T47D (cell line): ENCODE measurements at places on chromosomes 5 and 9.

DNA sequence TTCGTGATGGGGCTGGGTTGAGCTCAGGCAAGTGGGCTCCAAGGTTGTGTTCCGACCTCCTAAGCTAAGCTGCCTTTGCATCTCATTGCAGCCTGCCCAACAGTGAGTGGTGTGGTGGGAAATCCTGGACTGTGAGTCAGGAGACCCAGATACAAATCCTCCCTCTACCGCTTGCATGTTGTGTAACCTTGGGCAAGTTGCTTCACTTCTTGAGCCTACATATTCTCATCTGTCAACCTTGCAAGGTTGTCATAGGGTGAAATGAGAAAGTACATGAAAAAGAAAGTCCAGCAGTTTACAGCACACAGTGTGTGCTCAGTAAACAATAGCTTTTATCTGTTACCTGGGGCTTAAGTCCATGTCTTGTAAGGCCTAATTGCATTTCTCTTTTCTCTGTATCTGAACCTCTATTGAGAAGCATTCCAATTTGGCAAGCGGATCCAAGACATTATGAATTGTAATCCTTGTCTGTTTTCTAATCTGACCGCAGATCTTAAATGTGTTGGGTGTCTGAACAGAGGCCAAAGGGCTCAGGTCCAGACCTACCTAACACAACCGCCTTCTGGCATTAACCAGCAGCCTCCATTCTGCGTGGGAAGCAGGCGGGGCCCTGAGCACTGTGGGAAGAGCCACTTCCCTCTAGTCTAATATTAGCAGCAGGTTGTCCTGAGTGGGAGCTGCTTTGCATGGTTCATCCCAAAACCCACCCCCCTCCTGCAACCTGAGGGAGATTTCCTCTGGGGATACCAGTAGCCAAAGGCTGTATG, 1.8 kb upstream of the GALNT12 start:
- DNase-seq = peak; percentile 35

DNA sequence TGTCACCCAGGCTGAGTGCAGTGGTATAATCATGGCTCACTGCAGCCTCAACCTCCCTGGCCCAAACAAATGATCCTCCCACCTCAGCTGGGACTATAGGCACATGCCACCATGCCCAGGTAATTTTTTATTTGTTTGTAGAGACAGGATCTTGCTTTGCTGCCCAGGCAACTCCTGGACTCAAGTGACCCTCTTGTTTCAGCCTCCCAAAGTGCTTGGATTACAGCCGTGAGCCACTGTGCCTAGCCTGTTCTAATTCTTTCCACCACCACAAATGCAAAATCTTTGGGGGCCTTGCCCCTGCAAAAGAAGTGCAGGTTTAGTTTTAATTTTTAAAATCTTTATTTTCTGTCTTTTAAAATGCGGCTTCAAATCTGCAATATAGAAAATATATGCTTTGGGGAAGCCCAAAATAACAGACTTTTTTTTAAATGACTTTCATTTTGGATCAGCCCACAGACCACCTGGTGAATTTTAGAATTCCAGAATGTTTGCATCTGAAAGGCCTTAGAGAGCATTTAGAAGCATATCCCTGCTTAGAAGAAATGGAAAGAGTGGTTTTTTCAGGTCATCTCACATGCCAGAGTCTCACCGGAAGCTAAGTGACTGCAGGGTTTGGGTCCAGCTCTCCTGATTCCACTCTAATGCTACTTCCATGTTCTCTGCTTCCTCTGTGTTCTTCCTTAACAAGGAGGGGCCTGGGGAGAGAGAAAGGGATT, 111.4 kb upstream of the FER start:
- no peak for DNase-seq

DNA sequence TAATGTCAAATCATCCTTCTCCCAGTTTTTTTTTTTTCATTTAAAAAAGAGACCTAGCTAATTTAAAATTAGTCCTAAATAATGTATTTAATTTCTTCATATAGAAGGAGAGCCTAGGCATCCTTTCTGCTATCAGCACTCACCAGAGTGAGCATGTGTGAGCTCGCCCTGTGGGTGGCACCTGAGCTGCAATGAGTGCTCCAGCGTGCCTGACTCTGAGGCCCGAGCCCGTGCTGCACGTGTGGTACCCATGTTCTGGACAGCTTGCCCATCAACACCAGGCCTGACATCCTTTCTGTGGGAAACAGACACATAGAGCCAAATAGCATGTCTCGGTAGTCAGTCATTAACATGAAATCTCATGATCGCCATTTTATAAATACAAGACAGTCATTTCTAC, 381.4 kb downstream of the DTWD2 start:
- no peak for DNase-seq

GRCh38 chr5:40033411-40033810, 608.6 kb upstream of the DAB2 start:
- no peak for DNase-seq

- DNase-seq = peak; percentile 62
Observed at GRCh38 chr9:120755810-120756434, 37.3 kb downstream of the FBXW2 start.

- DNase-seq = no peak
Observed at GRCh38 chr9:86730163-86730928, 217.0 kb downstream of the GAS1 start.

- no peak for DNase-seq
Observed at GRCh38 chr5:5164163-5164562, 24.0 kb downstream of the ADAMTS16 start.

DNA sequence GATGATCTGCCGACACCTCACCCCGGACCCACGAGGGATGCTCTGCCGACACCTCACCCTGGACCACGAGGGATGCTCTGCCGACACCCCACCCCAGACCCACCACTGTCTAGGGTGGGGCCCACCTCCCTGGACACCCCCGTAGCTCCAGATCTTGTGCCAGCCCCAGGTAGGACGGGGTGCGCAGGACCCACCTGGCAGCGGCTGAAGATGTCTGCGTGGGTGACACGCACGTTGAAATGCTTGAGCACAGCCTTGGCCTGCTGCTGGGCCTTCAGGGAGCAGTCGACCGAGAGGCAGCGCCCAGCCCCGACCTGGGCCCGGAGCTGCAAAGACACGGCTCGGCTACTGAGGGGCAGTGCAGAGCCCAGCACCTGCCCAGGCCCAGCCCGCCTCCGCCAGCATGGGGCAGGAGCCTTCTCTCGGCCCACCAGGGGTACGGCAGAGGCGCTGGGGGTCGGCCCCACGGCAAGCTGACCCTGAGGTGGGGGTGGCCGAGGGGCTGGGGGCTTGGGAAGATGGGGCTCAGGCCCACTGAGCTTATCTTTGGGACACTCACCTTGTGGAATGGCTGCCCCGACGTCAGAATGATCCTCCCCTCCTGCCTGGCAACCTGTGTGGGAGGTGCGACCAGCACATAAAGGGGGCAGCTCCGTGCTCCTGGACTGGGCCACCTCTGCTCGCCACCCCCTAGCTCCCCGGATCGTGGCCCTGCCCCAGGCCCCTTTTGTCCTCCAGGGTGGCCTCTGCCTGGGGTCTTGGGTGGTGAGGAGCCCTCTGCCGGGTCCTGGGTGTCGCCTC, 21.7 kb upstream of the NRARP start:
- no peak for DNase-seq

- DNase-seq = no peak
Observed at GRCh38 chr5:168341178-168341577, 49.7 kb downstream of the WWC1 start.

GRCh38 chr9:121820286-121821005, 169.0 kb downstream of the DAB2IP start:
- DNase-seq = no peak

DNA sequence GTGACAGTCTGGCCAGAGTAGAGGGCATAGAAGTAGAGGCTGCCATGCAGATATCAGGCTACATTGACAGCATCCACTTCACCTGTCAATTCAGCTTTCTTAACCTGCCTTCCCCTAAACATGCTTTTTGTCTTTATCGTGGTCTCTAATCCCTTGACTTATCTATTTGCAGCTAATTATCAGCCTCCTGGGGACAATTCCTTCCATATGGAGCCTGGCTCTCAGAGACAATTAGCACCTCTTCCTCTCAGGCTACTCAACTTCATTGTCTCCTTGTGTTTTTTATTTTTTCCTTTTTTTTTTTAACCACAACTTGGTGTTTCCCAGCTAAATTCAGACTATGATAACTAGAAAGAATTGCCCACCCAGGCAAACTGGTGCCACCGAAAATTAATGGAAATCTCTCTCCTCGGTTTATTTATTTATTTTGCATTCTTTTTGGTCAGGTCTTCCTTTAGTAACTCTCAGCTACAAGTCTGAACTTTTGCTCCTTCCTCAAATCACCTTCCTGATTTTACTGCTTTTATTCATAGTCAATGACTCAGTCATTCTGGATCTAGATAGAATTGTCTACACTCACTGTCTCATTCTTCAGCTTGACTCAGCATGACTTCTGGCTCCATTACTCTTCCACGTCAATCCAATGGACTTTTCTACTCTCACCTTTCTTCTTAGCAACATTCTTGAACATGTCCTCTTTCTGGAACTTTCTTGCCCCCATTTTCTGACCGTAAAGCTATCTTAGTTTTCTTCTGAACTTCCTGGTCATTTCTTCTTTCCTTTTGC, 63.0 kb upstream of the BASP1 start:
- DNase-seq = no peak

DNA sequence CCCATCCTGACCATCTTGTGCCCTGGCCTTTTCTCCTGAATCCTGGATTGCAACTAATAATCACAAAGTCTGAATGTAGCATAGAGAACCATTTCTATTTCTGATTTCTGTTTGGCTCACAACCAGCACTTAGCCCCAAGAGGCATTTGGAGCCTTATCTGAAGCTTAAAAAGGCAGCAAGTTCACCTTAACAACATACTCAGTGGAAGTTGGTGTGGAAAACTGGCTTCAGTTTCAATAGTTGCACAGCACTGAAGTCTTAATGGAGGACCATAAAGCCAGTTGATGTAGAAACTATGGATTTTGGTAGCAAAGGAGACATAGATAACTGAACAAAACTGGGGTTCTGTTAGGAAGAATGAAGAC, 574.1 kb downstream of the PSAT1 start:
- DNase-seq = no peak

DNA sequence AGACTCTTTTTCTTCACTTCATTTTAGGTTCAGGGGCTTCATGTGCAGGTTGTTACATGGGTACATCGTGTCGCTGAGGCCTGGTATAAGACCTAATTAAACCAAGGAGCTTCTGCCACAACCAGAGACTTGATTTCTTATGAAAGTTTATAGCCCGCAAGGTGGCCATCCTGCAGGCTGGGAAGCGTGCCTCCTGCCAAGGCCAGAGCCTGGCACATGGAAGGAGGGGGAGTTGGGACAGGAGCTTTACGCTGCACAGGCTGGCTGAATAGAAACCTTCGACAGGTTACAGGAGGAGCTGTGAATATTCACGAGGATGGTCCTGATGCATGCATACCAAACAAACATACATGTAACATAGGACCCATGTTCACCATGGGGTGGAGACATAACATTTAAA, 50.1 kb upstream of the SIMC1 start:
- DNase-seq = no peak

DNA sequence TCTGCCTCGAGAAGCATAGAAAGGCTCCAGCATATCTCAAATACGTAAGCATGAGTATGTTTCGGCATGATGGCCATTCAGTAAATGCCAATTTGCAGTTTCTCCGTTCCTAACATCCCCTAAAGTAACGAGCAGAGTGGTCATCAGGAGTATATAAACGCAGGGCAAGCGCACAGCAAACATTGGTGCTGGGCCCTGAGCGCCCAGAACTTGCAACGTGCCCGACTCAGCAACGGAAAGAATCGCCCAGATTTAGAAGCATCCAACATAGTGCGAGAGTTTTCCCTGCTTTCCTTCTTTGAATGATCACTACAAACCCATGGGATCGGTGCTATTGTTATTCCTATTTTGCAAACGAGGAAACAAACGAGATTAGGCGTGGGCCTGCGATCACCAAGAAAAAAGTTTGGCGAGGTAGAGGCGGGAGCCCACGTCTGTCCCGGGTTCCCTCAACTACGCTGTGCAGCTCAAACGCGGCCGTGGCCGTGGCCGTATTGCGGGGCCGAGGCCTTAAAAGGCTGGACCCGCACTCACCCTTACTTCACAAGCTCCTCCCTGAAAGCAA, 505 bp downstream of the RPS14 start:
- DNase-seq = no peak

DNA sequence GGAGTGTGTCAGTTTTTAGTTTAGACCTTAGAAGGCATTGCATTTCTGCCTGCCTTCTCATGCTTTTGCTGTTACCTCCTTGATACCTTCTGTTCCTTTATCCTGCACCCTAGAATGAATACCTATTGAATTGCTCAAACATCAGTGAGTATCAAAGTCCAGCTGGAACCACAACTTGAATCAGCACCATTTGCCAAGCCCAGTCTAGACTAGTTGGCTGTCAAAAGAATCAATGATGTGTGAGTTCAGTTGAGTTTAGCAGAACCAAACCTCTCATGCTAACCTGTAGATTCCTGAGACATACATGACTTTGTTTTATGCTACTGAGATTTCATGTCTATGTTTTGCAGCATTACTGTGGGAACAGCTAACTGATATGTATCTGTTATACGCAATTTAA, 116.6 kb downstream of the FAM170A start:
- DNase-seq = no peak

- DNase-seq = no peak
Observed at GRCh38 chr5:100901821-100902341, 1.2 kb downstream of the ST8SIA4 start.

- no peak for DNase-seq
Observed at GRCh38 chr5:88542786-88543185, 274.1 kb upstream of the TMEM161B start.

DNA sequence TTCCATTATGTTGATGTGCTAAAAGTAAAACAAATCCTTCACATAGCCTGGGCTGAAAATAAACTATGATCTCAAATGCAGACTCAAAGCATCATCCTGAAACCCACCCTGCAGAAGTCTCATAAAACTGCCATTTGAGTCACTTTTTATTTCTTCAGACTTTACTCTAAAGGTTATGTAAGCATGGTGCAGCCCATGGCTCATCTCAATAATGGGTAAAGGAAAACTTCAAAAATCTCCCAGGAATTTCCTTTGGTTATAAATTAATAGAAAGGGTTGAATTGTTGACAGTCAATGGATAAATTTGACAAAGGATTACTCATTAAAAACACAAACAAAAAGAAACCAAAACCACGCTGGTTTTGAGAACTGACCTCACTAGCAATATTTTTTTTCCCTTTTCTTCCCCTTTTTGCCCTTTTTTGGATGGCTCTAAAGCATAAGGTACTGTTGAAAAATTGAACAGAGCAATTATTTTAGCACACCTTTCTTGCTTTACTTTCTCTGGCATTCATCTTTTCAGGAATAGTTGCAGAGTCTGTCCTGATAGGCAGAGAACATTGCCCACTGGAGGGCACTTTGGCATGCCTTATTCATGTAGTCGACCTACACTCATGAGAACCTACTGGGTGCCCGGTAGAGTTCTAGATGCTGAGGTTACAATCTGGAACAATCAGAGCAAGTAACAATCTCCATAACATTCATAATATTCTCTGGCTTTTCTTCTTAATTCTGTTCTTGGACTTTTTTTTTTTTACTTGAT, 191.4 kb downstream of the TMEM167A start:
- peak; percentile 46 for DNase-seq

- DNase-seq = no peak
Observed at GRCh38 chr9:22643541-22643940, 196.9 kb downstream of the DMRTA1 start.
